Glutamatergic neuron (in vitro differentiated cells): ENCODE measurements at places on chromosomes 3 and 15. TPM values are rescaled to one million over a fixed set of nuclear protein-coding genes. Genes with fewer than 3 reads are reported as not detected.

HIGD2B gene
- not detected for total RNA-seq

PLSCR5 gene
- total RNA-seq: not detected

ALPK3 gene
- total RNA-seq: 6.8 TPM

ROBO2 gene
- 330 TPM for total RNA-seq

KLF13 gene
- 141 TPM for total RNA-seq

PLS1 gene
- 1.3 TPM for total RNA-seq

DCP1A gene
- 41.6 TPM for total RNA-seq

NOP10 gene
- 137 TPM for total RNA-seq

TTC21A gene
- 7.8 TPM for total RNA-seq

GOLGA6L7 gene
- not detected for total RNA-seq

TRAT1 gene
- not detected for total RNA-seq

FXR1 gene
- 189 TPM for total RNA-seq

CCDC54 gene
- total RNA-seq: not detected

GOLGA6B gene
- not detected for total RNA-seq

CPA3 gene
- total RNA-seq: not detected

HYAL1 gene
- total RNA-seq: 0.96 TPM

CCR1 gene
- total RNA-seq: not detected

ACVR2B gene
- 122 TPM for total RNA-seq

C2CD4A gene
- 0.20 TPM for total RNA-seq

ACTC1 gene
- 19.6 TPM for total RNA-seq

IL5RA gene
- not detected for total RNA-seq

MESP1 gene
- 1.1 TPM for total RNA-seq

MESP2 gene
- not detected for total RNA-seq

MBD4 gene
- total RNA-seq: 21.3 TPM

BNC1 gene
- total RNA-seq: 1.1 TPM

TMEM212 gene
- total RNA-seq: not detected

DAZL gene
- 0.51 TPM for total RNA-seq

IQCH gene
- 4.5 TPM for total RNA-seq

KCNMB2 gene
- 0.47 TPM for total RNA-seq

MITF gene
- 0.25 TPM for total RNA-seq

SH3GL3 gene
- 2.8 TPM for total RNA-seq

TRIP4 gene
- 48.7 TPM for total RNA-seq

IL17RE gene
- 3.9 TPM for total RNA-seq

C3orf22 gene
- total RNA-seq: not detected

TRIM42 gene
- not detected for total RNA-seq

EIF2B5 gene
- 41.6 TPM for total RNA-seq

LMCD1 gene
- total RNA-seq: 1.3 TPM

CCDC33 gene
- total RNA-seq: 0.49 TPM

CD80 gene
- not detected for total RNA-seq

MORC1 gene
- total RNA-seq: not detected

CPNE9 gene
- total RNA-seq: 54.6 TPM

SCG3 gene
- total RNA-seq: 219 TPM

MCTP2 gene
- total RNA-seq: 0.44 TPM

MTMR10 gene
- 17.1 TPM for total RNA-seq

KIF15 gene
- 5.8 TPM for total RNA-seq

WNT7A gene
- not detected for total RNA-seq

PAQR5 gene
- not detected for total RNA-seq

IL17RB gene
- 0.78 TPM for total RNA-seq

SPINK8 gene
- not detected for total RNA-seq
